ENCODE measurements at places on chromosomes 6 and 20.
A peak's percentile ranks its signal among the peaks of the same experiment; 100 is the strongest.

- no peak for DNase-seq
Observed at GRCh38 chr6:11615214-11615602, 77.7 kb downstream of the TMEM170B start.

GRCh38 chr6:153624528-153624927, 414.5 kb upstream of the OPRM1 start:
- no peak for DNase-seq

GRCh38 chr20:49647550-49647949, 66.1 kb downstream of the B4GALT5 start:
- DNase-seq = no peak

GRCh38 chr6:16948396-16948795, 153.5 kb upstream of the STMND1 start:
- no peak for DNase-seq

- peak; percentile 37 for DNase-seq
Observed at GRCh38 chr6:73309785-73310502, 44.1 kb downstream of the DPPA5 start.

GRCh38 chr20:45909817-45910669, 1.9 kb downstream of the PLTP start:
- DNase-seq = no peak

GRCh38 chr6:128138694-128139093, 237.8 kb upstream of the THEMIS start:
- DNase-seq = no peak

DNA sequence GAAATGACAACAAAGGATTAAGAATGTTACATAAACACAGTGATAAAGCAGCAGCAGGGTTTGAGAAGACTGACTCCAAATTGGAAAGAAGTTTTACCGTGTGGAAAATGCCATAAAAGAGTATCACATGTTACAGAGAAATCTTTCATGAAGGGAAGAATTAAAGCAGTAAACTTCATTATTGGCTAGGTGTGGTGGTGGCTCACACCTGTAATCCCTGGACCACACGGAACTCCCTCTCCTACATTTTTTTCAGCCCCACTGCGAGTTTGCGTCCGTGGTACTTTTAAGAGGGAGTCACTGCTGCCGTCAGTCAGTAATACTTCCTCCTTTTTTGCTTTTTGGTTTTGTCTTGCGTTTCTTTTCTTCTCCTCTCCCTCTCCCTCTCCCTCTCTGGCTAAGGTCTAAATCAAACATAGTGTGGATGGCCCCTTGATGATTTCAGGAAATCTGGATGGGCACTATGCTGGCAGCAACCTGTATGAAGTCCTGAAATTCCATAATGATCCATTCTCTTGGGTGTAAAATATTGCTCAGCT, 112.3 kb downstream of the MAN1A1 start:
- no peak for DNase-seq

DNA sequence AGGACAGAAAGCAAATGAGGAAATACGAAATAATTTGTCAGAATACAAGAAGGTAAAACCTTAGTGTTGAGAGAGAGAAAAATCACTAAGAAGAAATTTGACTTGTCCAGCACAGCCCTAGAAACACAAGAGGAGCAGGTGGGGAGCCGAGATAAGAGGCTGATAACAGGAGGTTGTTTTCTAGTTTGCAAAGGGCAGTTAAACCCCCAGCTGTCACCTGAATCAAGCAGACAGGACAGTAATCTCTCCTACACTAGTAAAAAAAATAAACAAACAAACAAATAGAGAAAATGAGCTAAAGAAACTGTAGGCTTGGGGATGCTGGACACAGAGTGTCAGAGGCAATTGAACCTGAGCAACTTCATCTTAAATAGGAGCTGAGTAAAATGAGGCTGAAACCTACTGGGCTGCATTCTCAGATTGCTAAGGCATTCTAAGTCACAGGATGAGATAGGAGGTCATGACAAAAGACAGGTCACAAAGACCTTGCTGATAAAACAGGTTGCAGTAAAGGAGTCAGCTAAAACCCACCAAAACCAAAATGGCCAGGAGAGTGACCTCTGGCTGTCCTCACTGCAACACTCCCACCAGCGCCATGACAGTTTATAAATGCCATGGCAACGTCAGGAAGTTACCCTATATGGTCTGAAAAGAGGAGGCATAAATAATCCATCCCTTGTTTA, 40.4 kb downstream of the FAM184A start:
- no peak for DNase-seq

DNA sequence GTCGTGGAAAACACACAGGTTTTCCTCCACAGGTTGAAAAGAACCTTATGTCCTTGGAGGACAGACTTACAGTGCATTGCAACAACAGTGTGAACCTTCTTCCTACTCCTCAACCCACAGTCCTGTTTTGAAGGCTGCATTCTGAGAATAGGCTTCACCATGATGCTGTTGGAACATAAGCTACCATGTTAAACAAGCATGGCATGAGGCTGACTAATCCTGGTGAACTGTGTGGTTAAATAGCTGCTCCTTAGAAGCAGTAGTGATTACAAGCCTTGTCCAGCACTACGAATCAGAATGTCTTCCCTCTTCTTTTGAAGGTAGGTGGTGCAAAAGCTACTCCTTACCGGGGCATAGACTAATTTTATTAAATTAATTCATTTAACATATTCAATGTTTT, 368.5 kb upstream of the EPHA7 start:
- no peak for DNase-seq

DNA sequence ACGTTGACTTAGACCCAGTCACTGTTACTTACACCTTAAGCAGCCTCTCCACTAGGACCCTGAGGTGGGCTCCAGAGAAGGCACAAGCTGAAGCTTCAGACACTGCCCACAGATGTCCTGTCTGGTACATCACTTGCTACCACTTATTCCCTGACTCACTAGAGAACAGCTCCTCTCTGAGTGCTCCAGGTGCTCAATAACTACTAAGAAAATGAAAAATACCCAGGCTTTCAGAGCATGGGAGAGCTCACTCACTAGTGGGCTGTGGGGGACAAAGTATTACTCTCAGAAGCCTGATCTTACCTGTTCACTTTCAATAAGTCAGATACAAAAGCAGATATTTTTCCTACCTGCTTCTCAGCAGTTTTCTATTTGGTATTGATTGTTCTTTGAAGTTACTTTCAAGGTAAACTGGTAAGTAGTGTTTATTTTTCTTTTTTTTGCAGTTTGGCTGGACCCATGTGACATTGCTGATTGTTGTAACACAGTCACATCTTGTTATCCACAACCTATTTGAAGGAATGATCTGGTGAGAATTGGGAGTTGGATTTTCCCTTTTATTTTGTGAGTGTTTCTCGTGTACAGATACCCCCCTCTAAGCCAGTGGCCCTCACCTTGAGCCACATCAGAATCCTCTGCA, 55.9 kb downstream of the CDS2 start:
- no peak for DNase-seq

DNA sequence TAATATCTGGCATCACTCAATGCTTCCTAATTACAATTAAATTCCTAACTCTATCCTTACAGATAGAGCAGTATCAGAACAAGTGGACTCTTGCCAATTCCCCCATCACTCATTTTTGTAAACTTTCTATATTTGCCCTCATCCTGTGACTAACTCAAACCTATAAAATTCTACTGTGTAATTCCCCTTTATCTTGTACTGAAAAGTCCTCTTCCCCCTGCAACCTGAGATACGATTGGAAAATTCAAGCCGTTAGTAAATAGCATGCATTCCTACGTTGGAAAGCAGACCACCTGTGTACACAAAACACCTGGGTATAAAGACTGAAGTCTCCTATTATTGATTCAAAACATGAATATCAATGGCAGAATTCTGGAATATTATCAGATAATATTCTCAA, 70.4 kb upstream of the KCNQ5 start:
- no peak for DNase-seq

- DNase-seq = no peak
Observed at GRCh38 chr20:1711826-1712601, 54.4 kb upstream of the SIRPG start.

DNA sequence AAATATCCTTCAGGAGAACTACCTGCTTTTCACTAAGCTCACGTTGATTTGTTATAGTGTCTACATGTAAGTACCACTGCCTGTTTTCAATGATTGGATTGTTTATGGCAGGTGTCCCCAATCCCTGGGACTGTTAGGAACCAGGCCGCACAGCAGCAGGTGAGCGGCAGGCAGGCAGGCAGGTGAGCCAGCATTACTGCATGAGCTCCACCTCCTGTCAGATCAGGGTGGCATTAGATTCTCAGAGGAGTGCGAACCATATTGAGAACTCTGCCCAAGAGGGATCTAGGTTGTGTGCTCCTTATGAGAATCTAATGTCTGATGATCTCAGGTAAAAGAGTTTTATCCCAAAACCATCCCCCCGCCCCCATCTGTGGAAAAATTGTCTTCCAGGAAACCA, 303.3 kb downstream of the EYA4 start:
- no peak for DNase-seq

DNA sequence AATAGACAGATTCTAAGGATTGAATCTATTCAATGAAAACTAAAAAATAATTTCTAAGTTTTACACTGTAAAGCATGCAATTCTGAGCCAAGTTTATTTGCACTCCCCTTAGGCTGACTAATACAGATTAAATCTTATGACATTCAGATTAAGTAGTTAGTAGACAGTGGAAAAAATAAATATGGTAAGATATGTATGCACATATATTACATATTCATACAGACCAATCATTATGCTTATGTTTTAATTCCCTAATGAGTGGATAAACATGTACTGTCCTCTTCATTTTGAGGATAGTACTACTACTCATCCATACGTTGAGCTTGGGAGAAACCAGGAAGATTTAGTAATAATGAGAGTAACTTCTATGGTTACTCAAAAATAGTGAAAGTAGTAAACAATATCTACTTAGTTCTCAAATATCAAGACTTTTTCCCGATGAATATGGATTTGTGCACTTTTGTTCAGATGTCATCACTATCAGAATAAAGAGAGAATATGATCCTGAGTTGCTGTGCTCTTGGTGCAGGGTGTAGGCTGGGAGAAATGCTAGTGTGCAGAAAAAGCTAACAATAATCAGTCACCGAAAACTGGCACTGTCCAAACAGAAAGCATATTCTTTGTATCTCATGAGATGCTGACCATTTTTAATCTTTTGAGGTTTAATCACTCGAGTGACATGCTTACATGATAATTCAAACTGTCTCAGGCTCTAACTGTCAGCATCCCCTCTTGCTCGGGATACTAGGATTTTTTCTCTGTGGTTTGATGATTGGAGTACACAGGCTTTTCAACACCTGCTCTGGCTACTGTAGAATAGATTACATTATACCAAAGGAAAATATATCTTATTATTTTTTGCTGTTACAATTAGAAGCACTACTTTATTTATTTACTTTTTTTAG, 111.6 kb downstream of the EPHA7 start:
- DNase-seq = no peak

DNA sequence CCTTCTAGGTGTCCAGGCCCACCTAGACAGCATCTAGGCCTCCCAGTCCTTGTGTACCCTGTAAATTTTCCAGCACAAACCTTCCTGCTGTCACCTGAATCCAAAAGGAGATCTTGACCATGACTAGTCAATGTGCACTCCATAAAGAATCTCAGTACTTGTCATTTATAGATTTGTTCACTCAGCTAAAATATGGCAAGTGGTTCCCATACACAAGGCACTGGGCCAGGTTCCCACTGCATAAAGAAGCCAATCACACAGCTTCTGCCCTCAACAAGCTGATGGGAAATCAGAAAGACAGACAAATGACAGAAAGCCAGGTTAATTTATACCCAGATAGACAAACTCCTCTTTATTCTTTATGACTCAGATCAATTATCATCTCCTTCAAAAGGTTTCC, 526.8 kb downstream of the CD83 start:
- DNase-seq = no peak

DNA sequence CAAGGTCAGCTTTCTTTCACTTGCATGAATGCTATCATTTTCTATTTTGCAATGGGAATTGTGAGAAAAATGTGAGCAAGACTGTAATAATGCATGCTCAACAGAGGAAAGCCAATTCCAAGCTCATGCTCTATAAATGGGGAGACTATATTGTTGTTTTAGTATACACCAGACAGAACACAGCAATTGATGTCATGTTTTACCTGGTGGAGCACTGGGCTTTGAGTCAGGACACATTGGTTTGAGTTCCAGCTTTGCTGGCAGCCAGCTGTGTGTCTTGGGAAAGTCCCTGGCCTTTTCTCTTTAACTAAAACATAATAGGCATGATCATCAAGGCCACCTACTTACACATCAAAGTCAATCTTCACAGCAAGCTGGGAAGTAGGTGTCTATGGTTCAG, 83.3 kb downstream of the FOXA2 start:
- DNase-seq = no peak

GRCh38 chr6:16481697-16482399, 243.5 kb downstream of the GMPR start:
- no peak for DNase-seq

- DNase-seq = no peak
Observed at GRCh38 chr6:90393232-90393884, 96.7 kb upstream of the BACH2 start.

DNA sequence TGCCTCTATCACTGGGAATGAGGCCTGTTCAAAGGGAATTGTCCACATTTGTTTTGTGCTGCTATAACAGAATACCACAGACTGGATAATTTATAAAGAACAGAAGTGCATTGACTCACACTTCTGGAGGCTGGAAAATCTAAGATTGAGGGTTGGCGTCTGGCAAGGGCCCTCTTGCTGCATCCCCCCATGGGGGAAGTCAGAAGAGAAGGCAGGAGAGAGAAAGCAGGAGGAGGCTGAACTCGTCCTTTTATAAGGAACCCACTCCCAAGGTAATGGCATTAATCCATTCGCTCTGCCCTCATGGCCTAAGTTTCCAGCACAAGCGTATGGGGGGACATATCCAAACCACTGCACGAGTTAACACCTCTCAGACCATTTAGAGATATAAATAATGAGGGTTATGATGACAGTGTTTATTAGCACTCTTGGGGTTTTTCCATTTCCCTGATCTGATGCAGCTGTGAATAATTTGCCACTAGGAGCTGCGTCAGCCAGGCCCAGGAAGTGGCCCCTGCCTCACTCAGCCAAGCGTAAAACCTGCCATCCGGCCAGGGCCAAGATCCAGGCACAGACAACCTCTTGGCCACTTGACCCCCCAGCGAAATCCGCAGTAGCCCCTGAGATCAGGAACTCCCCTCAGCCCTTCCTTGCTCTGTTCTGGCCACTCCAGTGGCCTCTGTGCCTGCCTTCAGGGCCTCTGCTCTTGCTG, 14.2 kb upstream of the SLCO4A1 start:
- DNase-seq = no peak

DNA sequence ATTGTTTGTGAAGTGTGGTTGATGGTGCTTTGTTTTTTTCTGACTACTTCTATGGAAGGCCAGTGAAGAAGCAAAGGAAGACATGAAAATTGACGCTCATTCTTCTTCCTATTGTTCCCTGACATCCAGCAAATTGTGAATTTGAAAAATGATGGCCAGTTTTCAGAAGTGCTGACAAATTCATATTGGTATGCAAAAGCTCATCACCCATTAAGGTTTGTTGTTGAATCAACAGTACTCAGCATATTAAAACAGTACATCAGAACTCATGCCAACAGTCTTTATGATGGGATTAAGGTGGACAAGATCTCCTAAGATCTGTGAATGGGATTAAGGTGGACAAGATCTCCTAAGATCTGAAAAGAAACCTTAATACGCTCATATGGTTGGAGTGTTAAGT, 1.0 kb upstream of the MTG2 start:
- no peak for DNase-seq

GRCh38 chr6:120219339-120219738, 869.8 kb upstream of the MAN1A1 start:
- DNase-seq = no peak

Data from D721Med (cell line).